ENCODE measurements at places on chromosomes 3 and 15. TPM values are rescaled to one million over a fixed set of nuclear protein-coding genes. Genes with fewer than 3 reads are reported as not detected.
A peak's percentile ranks its signal among the peaks of the same experiment; 100 is the strongest.

SLC24A5 gene
- total RNA-seq, result not detected

- DNase-seq, result no peak
- no peaks in the 10 kb centered on the region for H3K36me3 ChIP-seq
- no peak overlapping the region for H3K4me3 ChIP-seq
- H3K27ac ChIP-seq, result no peak overlapping the region
- no peaks in the 10 kb centered on the region for H3K27me3 ChIP-seq
These were observed 777.4 kb downstream of the TUSC7 start for GRCh38 chr3:117486719-117487716.

DNA sequence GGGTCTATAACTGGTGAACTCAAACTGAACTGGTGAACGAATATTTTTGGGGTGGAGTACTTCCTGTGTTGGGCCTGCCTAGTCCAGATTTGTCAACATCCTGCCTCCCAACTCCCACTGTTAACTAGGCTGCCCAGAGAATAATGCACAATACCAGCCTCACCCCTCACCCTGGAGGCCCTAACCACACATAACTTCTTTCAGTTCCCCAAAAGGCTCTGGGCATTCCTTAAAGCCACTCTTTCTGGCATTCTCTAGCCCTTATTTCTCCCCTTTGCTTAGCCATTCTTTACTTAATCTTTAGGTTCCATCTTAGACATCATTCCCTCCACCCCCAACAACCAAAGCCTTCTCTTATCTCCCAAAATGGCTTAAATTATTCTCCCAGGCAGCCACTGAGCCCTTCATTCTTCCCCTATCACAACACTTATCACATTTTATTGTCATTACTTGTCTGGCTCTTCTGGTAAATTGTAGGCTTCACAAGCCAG is 9.1 kb upstream of the SEC11A start:
- H3K27ac ChIP-seq, result no peak overlapping the region
- no peak overlapping the region for H3K4me3 ChIP-seq
- H3K36me3 ChIP-seq, result no peaks in the 10 kb centered on the region

DNA sequence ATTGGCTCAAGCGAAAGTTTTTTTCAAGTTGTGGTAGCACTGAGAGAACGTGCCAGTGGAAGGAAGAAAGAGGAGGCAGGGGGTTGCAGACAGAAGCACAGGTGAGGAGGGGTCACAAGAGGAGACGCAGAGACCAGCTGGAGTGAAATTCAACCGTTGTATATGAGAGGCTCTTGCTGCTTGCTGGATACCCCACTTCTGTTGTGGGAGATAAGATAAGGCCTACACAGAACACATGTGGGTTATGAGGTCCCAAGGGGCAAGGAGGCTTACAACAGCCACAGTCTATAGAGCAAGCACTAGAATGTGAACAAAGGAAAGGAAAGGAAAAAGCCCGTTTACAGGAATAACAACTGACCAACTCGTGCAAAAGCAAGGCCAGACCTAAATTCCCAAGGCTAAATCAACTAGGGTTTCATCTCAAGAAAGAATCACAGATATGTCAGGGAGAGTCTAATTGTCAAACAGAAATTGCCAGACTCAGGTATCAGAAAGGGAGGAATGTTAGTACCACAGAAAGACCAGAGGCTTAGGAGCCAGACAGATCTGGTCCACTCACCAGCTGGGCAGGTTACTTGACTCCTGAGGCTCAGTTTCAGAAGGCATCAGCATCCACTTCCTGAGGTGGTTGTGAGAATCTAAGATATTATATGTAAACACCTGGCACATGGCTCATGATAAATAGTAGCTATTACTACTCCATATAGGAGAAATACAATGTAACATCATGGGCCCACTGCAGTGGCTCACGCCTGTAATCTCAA is 60.9 kb downstream of the MSL2 start:
- no peaks in the 10 kb centered on the region for H3K4me1 ChIP-seq
- H3K4me3 ChIP-seq, result no peak overlapping the region
- H3K27ac ChIP-seq, result no peak overlapping the region

DNA sequence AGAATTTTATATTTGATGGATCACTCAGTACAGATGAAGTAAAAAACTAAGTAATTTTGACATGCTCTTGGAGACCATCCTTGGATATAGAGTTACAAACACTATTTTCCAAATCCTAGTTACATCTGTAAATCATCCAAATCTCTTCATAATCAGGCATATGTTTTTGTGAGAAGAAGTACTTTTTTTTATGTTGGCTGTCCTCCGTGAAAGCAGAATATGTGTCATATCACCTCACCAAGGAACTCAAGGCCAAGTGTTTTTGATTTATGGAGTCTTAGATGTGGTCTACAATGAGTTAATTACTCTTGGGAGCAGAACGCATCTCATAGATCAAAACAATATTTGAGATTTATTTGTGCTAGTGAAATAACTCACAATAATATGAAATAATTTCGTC is 416.5 kb upstream of the TGFBR2 start:
- no peaks in the 10 kb centered on the region for H3K27me3 ChIP-seq
- no peak overlapping the region for H3K27ac ChIP-seq
- H3K4me1 ChIP-seq, result no peaks in the 10 kb centered on the region
- H3K36me3 ChIP-seq, result no peaks in the 10 kb centered on the region

PIF1 gene
- 1.7 TPM for total RNA-seq

GRCh38 chr15:74175271-74176191 is 2.0 kb downstream of the ISLR start:
- no peak overlapping the region for H3K27ac ChIP-seq
- H3K4me1 ChIP-seq, result peaks cover 63% of the 10 kb centered on the region
- no peak for DNase-seq
- no peaks in the 10 kb centered on the region for H3K27me3 ChIP-seq
- H3K4me3 ChIP-seq, result no peak overlapping the region

- H3K4me1 ChIP-seq, result peaks cover 5% of the 10 kb centered on the region
- no peaks in the 10 kb centered on the region for H3K36me3 ChIP-seq
- no peak overlapping the region for H3K27ac ChIP-seq
- H3K27me3 ChIP-seq, result peaks cover 20% of the 10 kb centered on the region
- H3K4me3 ChIP-seq, result peak overlapping the region; percentile 44
- no peak for DNase-seq
These were observed 156.7 kb downstream of the KLF13 start for GRCh38 chr15:31483053-31483985.

GRCh38 chr3:99780749-99781148 is 36.9 kb upstream of the CMSS1 start:
- peak overlapping the region; percentile 10 for H3K27ac ChIP-seq
- peaks cover 3% of the 10 kb centered on the region for H3K36me3 ChIP-seq
- peak; percentile 92 for DNase-seq
- H3K27me3 ChIP-seq, result no peaks in the 10 kb centered on the region
- H3K4me3 ChIP-seq, result no peak overlapping the region

ZNF660 gene
- total RNA-seq, result 5.5 TPM

GRCh38 chr15:46442901-46443590 is 808.2 kb downstream of the SQOR start:
- H3K36me3 ChIP-seq, result no peaks in the 10 kb centered on the region
- H3K4me1 ChIP-seq, result no peaks in the 10 kb centered on the region
- peak; percentile 15 for DNase-seq
- no peaks in the 10 kb centered on the region for H3K27me3 ChIP-seq

- H3K4me1 ChIP-seq, result peaks cover 2% of the 10 kb centered on the region
- no peak for DNase-seq
- peaks cover 27% of the 10 kb centered on the region for H3K27me3 ChIP-seq
These were observed 165.8 kb downstream of the ERC2 start for GRCh38 chr3:56302417-56302816.

GRCh38 chr3:185152410-185153170 is at the start of gene C3orf70:
Gene C3orf70 (minus strand): TSS chr3:185153060. CDS start chr3:185152823, 237 bp downstream.
- peak within 1 kb of the TSS; percentile 56 for H3K27ac ChIP-seq
- H3K36me3 ChIP-seq, result no peaks in the 10 kb centered on the region
- peak within 1 kb of the TSS; percentile 74 for H3K4me3 ChIP-seq
- peaks cover 5% of the 10 kb centered on the region for H3K4me1 ChIP-seq
- peaks cover 18% of the 10 kb centered on the region for H3K27me3 ChIP-seq
- peak; percentile 49 for DNase-seq

DNA sequence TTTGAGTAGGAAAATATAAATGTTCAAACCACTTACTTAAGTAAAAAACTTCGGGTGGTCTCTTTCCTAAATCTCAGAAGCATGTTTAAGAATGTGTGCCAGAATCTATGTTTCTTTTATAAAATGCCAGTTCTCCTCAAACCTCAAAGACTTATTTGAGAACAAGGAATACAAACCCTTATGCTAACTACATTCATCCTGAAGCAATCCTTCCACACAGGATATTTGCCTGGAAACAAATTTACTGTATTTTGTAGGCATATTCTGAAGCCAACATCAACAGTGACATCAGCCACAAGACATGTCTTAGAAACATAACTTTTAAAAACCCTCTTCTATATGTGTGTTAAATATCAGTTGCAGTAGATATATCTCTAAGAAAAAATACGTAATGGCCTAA is 1077.0 kb downstream of the ROBO1 start:
- peak; percentile 74 for DNase-seq
- H3K27me3 ChIP-seq, result no peaks in the 10 kb centered on the region
- no peak overlapping the region for H3K27ac ChIP-seq
- no peaks in the 10 kb centered on the region for H3K36me3 ChIP-seq

MORC1 gene
- total RNA-seq, result not detected

DNA sequence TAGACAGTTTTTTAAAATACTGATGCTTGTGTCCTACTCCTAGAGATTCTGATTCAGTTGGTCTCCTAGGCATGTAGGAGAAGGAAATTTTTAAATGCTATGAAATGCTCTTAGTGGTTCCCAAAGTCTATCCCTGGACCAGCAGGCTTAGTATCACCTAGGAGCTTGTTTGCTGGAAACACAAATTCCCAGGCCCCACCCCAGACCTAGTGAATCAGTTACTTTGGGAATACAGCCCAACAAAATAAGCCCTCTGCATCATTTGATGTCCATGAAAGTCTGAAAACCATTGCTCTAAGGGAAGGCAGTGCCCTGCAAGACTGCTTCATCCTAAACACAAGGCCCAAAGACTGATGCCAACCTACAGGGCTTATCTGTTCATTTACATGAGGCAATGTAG is 36.3 kb downstream of the CCNL1 start:
- no peaks in the 10 kb centered on the region for H3K36me3 ChIP-seq
- peaks cover 44% of the 10 kb centered on the region for H3K4me1 ChIP-seq
- no peaks in the 10 kb centered on the region for H3K27me3 ChIP-seq

DNA sequence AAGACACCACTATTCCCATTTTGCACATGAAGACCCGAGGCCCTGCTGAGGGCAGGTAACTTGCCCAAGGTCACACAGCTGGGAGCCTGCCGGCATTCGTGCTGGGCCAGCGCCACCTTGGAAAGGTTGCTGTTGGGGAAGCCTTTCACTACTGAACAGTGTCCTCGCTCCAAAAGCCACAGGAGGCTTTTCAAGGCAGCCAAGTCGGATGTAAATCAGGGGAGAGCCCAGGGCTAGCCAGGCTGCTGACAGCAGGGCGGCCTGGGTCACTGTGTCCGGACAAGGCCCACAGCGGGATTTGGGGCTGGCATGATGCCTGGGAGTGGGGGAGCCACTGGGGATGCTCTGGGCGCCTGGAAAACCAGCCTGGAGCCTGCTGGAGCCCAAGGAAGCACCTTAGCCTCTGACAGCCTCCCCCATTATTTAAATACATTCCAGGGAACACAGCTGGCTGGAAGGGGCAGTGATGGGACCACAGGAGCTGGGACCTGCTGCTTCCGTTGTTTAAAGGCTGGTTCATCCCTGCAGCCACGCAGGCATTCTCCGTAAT is 10.5 kb downstream of the SLC6A6 start:
- no peak overlapping the region for H3K27ac ChIP-seq
- peaks cover 2% of the 10 kb centered on the region for H3K36me3 ChIP-seq
- H3K27me3 ChIP-seq, result no peaks in the 10 kb centered on the region
- peaks cover 45% of the 10 kb centered on the region for H3K4me1 ChIP-seq
- no peak overlapping the region for H3K4me3 ChIP-seq

Data from astrocyte (in vitro differentiated cells and primary cell).